ENCODE measurements at places on chromosomes 7 and 10.

DNA sequence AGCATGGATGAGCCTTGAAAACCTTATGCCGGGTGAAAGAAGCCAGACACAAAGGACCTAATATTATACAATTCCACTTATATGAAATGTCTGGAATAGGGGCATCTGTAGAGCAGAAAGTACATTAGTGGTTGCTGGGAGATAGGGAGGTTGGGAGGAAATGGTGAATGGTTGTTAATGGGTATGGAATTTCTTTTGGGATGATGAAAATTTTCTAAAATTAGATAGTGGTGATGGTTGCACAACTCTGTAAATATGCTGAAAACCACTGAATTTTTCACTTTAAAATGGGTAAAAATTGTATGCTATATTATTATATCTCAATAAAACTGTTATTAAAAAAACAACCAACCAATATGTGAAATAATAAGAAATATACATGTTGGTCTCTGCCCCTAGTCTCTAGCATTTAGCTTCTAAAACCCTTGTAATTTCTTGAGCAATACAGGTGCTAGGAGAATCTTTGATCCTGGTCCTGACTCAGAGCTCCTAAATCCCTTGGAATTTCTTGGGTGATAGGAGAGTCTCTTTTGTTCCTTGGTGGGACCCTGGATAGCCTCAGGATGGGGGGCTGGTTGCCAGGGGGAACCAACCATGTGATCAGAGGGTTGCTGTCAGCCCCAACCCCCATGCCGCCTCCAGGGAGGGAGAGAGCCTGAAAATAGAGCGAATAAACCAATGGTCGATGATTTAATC, 64.0 kb downstream of the TACR2 start:
- no peak for DNase-seq

- DNase-seq, result no peak
Measured at GRCh38 chr10:84820596-84820995, 492.2 kb downstream of the CCSER2 start.

- no peak for DNase-seq
Measured at GRCh38 chr10:107813451-107814162, 649.1 kb upstream of the SORCS1 start.

DNA sequence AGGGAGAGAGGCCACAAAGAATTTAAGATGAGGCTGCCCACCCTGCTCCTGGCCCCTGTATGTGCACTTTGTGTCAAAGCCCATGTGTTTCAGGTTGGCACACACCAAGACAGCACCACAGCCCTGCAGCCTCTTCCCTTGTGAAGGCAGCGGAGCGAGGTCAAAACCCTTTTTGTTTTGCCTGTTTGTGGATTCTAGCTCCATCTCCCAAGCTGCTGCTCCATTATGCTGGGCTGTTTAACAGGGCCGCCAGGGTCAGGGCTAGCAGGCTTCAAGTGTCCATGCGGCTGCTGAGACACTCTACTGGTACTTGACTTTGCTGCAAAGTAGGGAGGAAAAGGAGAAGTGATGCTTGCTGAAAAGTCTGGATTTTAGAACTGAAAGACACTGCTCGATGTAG, 142.3 kb upstream of the EFCAB10 start:
- DNase-seq, result no peak

GRCh38 chr10:132061030-132061429, 4.7 kb upstream of the JAKMIP3 start:
- no peak for DNase-seq
